Stimulated activated CD4-positive, alpha-beta T cell treated with anti-CD3 and anti-CD28 coated beads, Interleukin-1b, Interleukin-23, amount 100 ng/mL, for 24 hours (primary cell): ENCODE measurements at places on chromosomes 16 and 17.

DNA sequence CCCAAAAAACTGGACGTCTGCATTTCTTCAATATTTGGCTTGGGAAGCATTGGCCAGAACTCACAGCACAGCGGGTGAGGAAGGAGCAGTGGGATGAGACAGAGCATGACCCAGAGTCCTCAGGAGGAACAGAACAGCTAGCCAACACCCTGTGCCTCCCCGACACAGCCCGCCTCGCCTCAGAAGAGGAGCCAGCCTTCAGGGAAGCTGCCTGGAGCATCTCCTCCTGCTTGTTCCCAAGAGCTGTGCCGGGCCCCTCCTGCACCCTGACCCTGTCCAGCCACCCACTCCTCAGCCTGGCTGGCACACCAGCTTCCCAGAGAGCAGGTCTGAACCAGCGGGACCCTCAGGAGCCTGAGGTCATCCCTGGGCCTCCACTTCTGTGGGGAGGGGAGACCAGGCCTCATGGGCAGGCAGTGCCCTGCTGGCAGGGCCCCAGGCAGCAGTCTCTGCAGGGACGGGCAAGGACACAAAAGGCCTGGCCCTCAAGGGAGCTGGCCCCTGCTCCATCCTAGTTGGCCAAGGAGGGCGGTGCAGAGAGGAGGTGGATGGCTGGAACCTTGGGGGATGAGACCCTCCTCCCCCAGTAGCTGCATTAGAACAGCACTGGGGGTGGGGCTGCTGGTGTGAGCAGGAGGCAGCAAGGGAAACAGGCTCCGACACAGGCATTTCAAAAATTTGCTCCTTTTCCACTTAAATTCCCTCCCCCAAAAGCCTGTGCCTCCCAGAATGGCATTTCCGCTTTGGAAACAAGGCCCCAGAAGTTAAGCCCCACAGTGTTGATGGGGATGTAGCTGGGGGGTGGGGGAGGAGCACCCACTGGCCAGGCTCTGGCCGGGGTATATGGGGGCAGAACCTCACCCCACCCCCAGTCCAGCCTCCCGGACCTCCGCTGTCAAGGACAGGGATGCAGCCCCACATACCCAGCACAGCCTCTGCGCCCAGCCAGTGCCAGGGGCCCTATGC is 1.8 kb upstream of the BCAR1 start:
- DNase-seq, result no peak

- no peak for DNase-seq
Observed at GRCh38 chr16:56898847-56899246, 33.1 kb upstream of the HERPUD1 start.

GRCh38 chr17:63525190-63525946 is 2.2 kb downstream of the KCNH6 start:
- no peak for DNase-seq

DNA sequence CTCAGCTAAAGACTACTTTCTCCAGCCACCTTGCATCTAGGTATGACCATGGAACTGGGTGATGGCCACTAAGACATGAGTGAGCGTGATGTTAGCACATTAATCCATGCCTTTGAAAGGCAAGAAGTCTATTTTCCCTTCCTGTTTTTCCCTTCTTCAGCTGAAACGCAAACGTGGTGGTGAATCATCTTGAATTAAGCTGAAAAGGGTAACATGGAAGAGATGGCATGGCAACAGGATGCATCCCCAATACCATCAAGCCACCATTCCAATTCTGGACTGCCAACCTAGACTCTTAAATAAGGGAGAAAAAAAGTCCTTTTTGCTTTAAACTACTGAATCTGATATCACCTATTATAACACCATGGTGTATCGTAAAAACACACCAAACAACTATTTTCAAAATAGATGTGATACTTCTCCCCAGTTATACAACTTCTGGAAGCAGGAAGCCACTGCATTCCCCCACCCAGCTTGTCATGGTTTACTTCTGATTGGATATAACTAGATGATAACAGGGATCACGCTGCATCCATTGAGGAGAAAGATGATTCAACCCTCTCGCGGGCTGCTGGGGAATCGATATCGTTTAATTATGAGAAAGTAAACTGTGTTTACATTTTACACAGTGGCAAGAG is 368.6 kb downstream of the CDH13 start:
- no peak for DNase-seq

GRCh38 chr16:50395763-50396710 is 27.2 kb upstream of the BRD7 start:
- no peak for DNase-seq

DNA sequence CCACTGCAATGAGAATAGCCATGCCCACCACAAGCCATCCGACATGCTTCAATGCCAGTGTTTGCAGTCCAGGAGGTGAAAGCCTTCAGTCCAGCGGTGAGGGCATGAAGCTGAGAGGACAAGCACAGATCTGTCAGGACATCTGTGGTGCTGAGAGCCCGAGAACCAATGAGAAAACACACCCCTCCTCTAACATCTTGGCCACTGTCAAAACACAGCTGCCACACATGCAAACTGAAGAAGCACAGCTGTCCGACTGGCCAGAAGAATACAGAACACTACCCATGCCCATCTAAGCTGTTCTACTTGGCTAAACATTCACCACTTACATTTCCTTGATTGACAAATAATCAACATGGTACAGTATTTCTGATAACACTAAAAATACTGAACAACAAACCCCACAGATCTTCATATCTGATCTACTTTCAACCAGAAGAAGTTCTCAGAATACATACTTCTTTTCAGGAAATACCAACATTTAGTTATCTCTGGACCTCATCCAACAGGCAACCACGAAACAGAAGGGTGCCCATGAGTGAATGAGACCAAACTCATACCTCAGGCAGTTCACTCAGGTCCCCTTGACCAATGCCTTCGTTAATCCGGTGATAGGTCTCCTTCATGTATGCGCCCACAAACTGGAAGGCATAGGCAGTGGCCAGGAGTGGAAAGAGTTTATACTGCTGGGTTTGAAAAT is 10.2 kb upstream of the FBF1 start:
- DNase-seq, result no peak

- no peak for DNase-seq
Observed at GRCh38 chr16:1786242-1787055, 3.7 kb downstream of the NUBP2 start.
